ENCODE measurements at places on chromosomes 5 and 9.
A peak's percentile ranks its signal among the peaks of the same experiment; 100 is the strongest.

DNA sequence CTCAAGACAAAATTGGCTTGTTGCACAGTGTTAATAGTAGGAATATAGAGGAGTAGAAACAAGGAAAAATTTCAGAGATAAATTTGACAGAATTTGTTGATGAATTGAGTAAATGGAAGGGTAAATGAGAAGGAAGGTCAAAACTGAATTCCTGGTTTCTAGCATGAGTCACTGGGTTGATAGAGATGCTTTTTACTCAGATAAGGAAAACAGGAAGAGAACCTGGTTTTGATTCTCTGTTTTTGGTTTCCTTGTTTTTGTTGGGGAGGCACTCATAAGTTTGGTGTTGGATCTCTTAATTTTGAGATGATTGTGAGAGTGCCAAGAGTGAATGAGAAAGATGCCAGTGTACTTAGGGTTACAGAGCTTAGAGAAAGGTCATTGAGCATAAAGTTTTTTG lies 7.1 kb downstream of the LRRC70 start:
- no peak for DNase-seq

GRCh38 chr5:78429332-78429980 lies 69.0 kb downstream of the SCAMP1 start:
- no peak for DNase-seq

- DNase-seq, result no peak
Observed at GRCh38 chr5:2737273-2738155, 14.0 kb downstream of the IRX2 start.

- no peak for DNase-seq
Observed at GRCh38 chr5:156256642-156257041, 70.3 kb upstream of the SGCD start.

- no peak for DNase-seq
Observed at GRCh38 chr9:129490583-129491486, 130.1 kb downstream of the C9orf50 start.

- peak; percentile 25 for DNase-seq
Observed at GRCh38 chr9:131739133-131739958, 530 bp downstream of the RAPGEF1 start.

DNA sequence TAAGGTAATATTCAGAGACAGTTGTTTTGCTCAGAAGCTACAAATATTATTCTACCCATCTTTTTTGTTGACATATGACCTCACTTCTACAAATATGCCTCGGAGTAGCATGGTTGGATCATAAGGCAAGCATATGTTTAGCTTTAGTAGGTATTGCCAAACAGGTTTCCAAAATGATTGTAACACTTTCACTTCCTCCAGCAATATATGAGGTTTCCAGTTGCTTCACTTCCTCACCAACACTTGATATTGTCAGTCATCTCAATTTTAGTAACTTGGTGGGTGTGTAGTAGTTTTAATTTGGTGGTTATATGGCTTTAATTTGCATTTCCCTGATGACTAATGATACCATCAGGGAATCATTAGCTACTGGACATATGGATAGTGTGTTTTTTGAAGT lies 46.7 kb downstream of the TNFSF8 start:
- no peak for DNase-seq

DNA sequence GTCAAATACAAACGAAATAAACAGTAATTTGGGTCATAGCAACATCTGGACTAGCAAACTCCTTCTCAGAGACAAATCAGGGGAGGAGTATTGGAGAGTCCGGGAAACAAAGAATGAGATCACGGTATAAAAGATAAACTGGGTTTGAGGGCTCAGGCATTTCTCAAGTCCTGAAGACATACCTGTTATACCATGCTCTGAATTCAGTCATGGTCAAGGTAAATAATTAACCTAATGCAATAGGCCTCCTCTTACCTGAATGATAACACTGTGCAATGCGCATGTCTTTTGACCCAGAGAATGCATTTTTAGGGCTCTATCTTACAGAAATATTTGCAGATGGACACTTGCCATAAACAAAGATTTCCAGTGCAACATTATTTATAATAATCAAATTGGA lies 31.9 kb upstream of the SPDL1 start:
- no peak for DNase-seq

- DNase-seq, result no peak
Observed at GRCh38 chr9:12778389-12778788, 3.6 kb downstream of the LURAP1L start.

DNA sequence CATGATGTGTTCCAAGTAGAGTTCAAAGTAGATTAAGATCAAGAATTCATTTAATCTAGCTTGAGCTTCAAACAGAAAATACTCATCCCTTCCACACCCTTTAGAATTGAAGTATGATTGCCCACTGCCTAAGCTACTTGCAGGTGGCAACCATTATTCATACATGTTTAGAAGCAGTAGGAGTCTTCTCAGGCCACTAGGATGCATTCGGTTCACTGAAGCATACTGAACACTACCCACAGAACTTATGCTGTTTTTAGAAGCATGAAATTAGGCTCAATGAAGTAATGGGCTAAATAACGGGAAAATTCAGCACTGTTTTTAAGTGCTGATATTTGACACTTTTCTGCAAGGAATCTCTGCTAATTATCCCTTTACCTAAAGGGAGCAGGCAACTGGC lies 263.4 kb downstream of the DEPDC1B start:
- no peak for DNase-seq

GRCh38 chr5:35863159-35863558 lies 6.5 kb downstream of the IL7R start:
- no peak for DNase-seq

DNA sequence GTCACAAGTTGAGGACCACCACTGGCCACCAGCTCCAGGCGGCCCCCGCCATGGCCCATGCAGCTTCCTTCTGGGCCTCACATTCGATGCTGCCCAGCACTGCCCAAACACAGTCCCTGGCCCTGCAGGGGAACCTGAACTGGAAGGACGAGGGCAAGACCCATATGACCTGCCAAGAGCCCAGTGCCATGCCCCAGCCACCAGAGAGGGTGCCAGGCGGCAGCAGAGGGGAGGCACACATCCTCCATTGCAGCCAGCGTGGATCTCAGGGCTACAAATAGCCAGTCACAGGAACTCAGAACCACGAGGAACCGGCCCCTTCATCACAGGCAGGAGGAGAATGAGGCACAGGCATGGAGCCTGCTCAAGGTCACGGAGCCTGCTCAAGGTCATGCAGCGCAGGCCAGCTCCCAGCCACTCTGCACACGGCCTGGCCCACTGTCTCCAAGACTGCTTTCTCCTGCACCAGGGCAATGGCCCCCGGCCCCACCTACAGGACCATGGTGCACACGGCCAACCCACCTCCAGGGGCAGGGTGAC lies 69.6 kb downstream of the SEMA4D start:
- no peak for DNase-seq

- no peak for DNase-seq
Observed at GRCh38 chr5:32331935-32332274, 19.2 kb upstream of the MTMR12 start.

DNA sequence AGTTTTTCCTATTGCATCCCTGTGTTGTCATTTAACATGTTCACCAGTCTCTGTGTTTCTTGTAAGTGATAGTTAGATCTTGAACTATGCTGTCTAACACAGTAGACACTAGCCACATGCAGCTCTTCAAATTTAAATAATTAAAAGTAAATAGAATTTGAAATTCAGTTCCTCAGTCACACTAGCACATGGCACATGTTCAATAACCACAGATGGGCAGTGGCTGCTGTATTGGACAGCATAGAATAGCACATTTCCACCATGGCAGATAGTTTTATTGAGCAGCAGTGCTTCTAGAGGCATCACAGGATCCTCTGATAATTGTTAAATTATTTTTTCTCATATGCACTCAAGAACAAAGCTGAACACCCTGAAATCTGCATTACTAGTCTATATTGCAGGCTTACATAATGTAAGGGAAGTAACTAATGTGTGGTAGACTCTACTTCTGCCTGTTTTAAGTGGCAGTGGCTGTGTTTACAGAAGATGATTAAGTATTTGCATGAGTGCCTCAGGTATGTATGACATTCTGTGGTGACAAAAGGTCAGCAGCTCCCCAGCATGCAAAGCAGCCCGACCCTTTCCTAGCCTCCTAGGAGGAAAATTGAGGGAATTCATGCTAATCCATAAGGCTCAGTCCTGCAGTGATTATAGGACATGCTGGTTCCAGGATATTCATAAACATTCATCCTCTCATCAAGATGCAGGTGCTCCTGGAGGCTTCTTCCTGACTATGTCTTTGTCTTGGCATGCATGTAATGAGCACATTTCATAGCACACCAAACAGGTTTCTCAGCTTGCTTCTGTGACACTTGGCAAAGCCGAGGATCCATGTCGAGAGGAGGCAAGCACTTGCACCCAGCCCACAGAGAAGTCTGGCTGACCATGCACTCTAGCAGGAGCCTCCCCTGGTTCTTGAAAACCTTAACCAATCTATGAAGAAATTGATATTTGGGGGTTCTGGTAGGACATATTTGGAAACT lies 45.5 kb downstream of the SH3RF2 start:
- DNase-seq, result no peak

- DNase-seq, result no peak
Observed at GRCh38 chr5:134430001-134430569, 18.4 kb upstream of the CDKN2AIPNL start.

- no peak for DNase-seq
Observed at GRCh38 chr5:137361280-137361679, 137.8 kb downstream of the SPOCK1 start.

DNA sequence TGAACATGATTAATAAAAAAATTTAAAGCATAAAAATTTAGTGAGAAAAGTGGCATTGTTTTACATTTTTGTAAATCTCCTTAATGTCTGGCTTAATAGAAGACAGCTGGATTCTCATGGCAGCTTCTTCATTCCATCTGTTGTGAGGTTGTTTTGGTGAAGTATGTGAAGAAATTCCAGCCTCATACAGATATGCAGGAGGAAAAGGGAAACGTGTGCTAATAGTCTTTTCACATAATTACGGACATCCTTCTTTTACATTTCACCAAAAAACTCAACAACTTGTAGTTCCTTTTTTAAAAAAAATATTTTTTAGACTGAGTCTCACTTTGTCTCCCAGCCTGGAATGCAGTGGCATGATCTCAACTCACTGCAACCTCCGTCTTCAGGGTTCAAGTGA lies 46.9 kb downstream of the HACD4 start:
- DNase-seq, result no peak

DNA sequence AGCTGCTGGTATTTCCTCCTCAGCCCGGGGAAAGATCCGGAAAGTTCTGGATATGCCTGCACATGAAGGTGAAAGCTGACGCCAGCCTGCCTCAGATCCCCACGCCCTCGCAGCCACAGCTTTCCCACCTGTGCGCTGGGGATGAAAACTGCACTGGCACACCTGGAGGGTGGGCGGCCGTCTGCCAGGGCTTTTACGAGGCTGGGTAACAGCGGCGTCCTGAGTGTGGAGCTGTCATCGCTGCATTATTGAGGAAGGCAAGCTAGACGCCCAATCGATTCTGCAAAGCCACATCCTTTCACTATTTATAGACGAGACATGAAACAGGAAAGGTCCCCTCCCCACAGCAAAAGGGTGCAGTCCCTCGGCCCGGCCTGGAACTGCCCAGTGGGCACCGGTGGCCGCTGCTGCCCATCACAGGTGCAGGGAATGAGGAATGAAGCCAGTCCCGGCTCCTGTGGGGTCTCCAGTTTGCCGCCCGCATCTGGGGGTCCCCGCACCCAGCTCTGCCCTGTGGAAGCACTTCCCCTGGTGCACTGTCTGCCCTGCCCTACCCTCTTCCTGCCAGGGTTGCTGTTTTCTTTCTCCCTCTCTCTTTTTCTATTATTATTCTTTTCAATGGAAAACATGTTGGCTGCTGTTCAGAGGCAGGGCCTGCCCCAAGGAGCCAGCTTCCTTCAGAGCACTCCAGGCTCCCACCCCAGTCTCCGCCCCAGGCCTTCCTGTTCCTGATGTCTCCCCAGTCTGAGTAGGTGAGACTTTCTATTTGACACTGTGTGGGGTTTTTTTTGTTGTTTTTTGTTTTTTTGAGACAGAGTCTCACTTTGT lies 7.0 kb downstream of the NOTCH1 start:
- no peak for DNase-seq

GRCh38 chr5:151023651-151024050 lies 3.3 kb downstream of the GPX3 start:
- no peak for DNase-seq

DNA sequence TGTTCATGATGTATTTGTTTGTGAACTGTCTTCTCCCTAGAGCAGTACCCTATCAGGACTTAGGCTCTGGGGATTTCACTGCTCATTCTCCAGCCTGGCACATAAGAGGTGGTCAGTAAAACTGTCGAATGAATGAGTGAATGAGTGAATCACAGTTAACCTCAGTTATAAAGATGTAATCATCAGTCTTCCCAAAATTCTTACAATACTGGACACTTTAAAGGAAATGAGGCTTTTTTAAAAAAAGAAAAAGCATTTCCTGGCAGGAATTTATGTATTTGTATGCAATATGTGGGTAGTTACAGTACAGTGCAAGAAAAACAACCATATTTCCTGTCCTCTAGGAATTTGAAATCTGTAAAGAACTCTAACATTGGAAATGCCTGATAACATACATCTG lies 59.6 kb downstream of the RAI14 start:
- DNase-seq, result no peak

GRCh38 chr5:15009420-15009819 lies 137.8 kb upstream of the ANKH start:
- DNase-seq, result no peak

GRCh38 chr9:111926421-111926875 lies 29.8 kb downstream of the UGCG start:
- no peak for DNase-seq

DNA sequence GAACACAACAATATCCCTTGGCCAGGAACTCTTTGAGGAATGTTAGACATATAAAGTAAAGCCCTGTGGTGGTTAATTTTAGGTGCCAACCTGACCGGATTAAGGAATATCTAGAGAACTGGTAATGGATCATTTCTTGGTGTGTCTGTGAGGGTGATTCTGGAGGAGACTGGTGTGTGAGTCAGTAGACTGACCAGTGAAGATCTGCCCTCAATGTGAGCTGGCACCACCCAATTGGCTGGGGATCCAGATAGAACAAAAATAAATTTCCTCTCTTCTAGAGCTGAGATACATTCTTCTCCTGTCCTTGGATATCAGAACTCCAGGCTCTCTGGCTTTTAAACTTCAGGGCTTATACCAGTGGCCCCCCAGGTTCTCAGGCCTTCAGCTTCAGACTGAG lies 56.2 kb upstream of the TNPO1 start:
- DNase-seq, result no peak

GRCh38 chr9:108053555-108054061 lies 564.0 kb upstream of the KLF4 start:
- no peak for DNase-seq

GRCh38 chr5:127011153-127011552 lies 19.2 kb downstream of the MARCHF3 start:
- no peak for DNase-seq

GRCh38 chr5:36152324-36153297 lies 700 bp downstream of the SKP2 start:
- no peak for DNase-seq

DNA sequence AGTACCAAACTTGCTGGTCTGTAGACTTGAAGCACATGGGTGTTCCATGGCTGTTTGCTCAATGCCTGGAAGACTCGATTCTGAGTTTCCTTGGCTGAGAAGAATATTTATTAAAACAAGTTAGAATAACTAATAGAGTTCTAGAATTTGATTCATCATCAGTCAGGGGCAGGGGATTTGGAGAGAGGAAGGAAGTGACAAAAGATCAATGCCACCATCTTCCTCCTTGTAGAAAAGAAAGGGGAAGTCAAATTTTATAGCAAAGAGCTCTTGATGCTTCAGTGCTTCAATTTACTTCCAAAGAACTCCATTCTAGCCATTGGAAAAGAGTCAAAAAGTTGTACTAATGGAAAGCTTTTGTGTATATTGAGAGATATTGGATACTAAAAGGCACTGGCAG lies 236.3 kb downstream of the MCTP1 start:
- DNase-seq, result no peak
